ENCODE measurements at places on chromosomes 3 and 15.

DNA sequence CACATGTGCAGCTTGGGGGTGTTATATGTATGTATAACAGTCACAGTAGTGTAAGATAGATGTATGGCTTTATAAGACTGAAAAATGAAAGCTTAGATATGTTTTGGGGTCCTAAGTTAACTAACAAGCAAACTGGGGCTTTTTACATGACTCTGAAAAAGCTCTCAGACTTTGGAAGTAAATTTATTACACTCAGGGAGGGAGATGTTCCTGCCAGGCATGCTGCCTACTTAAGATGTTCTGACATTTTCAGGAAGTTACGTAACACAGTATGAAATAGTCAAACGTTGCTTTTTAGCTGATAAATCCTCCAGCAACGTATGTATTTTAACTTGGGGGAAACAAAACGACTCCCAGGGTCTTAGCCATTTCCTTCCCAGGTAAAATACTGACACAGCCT lies 1.7 kb upstream of the IFT57 start:
- no peak for DNase-seq

DNA sequence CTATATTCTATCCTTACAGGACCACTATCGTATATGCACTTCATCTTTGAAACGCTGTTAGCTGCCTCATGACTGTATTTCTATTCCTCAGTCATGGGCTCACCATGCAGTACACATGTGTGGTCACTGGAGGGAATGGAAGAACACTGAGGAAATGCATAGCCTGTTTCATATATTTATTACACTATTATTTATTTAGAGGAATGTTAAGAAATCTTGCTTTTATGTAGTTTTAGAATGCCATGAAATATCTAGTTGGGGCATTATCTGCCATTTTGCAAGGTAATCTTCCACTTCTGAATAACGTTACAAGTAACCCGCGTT lies 155.7 kb downstream of the IGF1R start:
- DNase-seq = no peak

DNA sequence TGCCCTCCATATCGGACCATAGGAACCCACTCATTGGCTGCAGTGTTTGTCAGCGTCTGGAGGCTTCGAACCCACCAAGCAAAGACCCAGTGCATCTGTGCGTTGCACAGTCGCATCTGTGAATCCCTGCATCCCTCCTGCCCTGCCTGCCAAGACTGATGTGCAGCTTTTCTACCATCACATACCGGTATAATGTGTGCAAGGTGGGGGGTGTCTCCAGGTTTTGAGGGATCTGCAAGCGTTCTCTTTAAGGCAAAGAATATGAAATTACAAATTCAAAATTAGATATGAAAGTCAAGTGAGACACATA lies 288 bp upstream of the NME9 start:
- DNase-seq = no peak

GRCh38 chr3:16490062-16490619 lies 23.4 kb downstream of the RFTN1 start:
- DNase-seq = no peak

- DNase-seq = no peak
Observed at GRCh38 chr3:31278532-31278931, 254.2 kb upstream of the STT3B start.

GRCh38 chr3:61807865-61808276 lies 246.5 kb downstream of the PTPRG start:
- no peak for DNase-seq

- no peak for DNase-seq
Observed at GRCh38 chr3:186194451-186194811, 85.5 kb upstream of the ETV5 start.

- no peak for DNase-seq
Observed at GRCh38 chr3:71779674-71780377, 5.1 kb downstream of the PROK2 start.

DNA sequence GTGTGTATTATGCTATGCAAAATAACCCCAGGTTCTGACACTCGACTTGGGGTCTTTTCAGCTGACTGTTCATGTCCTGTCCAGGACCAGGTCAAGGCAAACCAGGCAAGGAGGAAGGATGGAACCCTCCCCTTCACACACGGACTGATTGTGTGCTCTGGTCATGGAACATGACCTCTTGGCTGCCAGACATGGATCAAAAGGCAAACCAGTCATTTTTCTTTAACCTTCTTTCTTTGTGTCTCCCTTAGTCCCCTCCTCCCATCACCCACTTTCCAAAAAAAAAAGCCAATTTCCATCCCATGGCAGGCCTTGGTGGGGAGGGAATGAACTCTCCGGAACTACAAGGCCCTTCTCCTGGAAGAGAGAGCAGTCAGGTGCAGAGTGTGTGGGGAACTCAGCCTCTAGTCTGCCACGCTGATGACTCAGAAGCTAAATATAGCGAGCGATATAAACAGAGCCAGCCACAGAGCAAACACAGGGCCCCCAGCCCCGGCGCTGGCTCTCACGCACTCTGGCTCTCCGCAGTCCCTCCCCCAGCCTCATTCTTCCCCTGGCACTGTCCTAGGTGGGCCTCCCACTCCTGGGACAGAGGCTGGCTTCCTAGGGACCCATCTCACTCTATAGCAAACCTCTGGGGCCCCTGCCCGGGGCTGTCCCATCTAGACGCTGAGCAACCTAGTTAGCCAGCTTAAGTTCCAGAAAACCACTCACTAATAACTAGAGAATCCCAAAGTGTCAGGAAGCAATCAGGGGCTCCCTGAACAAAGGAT lies 10.0 kb downstream of the BMF start:
- DNase-seq = peak; percentile 89

- no peak for DNase-seq
Observed at GRCh38 chr3:8506571-8507061, 5.0 kb downstream of the LMCD1 start.

DNA sequence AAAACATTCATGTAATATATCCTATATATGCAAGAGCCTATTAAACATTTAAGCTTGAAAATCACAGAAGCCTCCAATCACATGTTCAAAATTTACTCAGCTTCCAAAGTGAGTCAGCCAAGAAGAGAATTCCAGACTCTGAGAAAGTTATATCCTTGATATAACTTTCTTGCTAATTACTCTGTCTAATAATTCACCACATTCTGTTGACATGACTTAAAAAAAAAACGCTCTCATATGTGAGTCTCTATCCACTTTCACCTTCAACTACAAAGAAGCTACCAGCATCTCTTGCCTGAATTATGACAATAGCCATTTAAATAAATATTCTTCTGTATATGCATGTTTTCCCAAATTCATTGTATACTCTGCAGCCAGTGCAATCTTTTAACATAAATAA lies 1116.3 kb upstream of the CADM2 start:
- no peak for DNase-seq

DNA sequence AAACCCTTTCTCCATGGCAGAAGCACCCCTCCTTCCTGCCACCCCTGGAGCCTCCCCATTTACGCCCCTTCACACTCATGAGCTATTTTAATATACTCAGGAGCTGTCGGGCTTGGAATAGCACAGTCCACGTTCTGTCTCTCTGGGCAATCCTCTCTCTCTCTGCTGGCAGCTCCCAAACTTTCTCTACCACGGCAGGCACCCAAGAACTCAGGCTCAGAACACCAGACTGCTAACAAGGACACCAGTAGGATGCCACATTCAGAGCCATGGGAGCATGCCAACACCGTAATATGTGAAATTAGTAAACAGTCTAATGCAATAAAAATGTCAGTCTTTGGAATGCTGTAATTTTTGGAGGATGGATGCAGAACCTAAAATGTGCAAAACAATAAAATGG lies 19.3 kb downstream of the TNFAIP8L3 start:
- DNase-seq = no peak

DNA sequence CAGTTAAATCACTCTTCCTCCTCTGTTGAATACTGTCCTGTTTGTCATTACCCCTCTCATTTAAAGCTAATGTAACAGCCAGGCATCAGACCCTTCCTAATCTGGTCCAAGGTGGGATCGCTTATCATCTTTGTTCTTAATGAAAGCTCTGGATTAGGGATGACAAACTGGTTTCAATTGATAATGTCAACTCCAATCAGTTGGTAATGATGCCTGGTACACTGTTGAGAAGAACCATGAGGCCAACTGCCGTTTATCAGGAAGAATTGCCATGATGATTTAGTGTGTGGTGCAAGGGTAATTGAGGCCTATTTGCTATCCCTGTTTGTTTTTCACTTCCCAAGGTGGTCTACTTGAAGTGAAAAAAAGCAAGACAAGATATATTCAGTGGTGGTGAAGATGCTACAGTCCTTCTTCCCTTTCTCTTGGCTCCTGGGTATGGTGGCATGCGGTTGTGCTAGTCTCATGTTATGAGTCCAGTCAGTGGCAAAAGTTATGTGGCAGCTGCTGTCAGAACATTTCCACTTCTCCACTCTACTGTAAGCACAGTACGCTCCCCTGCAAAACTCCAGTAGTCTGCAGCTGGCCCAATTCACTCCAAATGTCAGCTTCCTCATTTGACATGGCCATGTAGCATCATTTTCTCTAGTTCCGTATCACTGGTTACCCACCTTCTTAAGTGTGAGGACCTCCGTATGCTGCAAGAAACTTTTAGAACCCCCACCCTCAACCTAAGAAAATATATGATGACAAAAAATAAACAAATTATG lies 72.5 kb downstream of the MORC1 start:
- DNase-seq = no peak

DNA sequence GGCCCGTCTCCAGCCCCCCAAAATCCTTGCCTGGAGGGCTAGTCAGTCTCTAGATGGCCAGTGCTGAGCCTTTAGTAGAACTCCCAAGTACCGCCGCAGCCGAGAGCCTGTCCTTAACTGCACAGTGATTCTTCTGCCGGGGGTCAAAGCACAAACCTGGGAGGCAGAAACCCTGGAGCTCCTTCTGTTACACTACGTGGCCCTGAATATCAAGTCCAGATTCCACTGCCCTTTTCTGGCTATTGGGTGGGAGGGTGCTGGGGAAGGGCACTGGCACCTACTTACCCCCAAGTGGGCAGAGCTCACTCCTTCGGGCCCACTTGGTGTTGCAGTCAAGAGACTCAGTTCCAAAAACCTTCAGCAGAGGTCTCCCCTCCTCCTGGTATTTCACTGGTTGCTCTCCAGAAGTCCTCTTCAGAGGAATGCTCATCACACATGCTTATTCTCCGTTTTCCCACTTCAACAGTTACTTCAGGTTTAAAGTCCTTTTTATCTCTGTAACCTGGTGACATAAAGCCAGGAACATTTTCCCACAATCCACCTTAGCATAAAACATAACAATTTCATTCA lies 10.8 kb downstream of the PDHB start:
- DNase-seq = no peak

GRCh38 chr15:92803852-92804609 lies 96.1 kb upstream of the CHD2 start:
- DNase-seq = peak; percentile 29

- DNase-seq = no peak
Observed at GRCh38 chr15:99722406-99722805, 10.8 kb downstream of the LYSMD4 start.

- no peak for DNase-seq
Observed at GRCh38 chr3:168870892-168871291, 775.2 kb upstream of the GOLIM4 start.

- DNase-seq = no peak
Observed at GRCh38 chr3:170056710-170057454, 19.1 kb downstream of the GPR160 start.

- DNase-seq = no peak
Observed at GRCh38 chr3:117722856-117723255, 1013.3 kb downstream of the TUSC7 start.

- no peak for DNase-seq
Observed at GRCh38 chr15:64361259-64361658, 5.3 kb upstream of the CSNK1G1 start.

GRCh38 chr15:89837830-89838178 lies 23.2 kb upstream of the ANPEP start:
- DNase-seq = no peak

- DNase-seq = peak; percentile 27
Observed at GRCh38 chr3:69791106-69791505, 51.8 kb downstream of the MITF start.

DNA sequence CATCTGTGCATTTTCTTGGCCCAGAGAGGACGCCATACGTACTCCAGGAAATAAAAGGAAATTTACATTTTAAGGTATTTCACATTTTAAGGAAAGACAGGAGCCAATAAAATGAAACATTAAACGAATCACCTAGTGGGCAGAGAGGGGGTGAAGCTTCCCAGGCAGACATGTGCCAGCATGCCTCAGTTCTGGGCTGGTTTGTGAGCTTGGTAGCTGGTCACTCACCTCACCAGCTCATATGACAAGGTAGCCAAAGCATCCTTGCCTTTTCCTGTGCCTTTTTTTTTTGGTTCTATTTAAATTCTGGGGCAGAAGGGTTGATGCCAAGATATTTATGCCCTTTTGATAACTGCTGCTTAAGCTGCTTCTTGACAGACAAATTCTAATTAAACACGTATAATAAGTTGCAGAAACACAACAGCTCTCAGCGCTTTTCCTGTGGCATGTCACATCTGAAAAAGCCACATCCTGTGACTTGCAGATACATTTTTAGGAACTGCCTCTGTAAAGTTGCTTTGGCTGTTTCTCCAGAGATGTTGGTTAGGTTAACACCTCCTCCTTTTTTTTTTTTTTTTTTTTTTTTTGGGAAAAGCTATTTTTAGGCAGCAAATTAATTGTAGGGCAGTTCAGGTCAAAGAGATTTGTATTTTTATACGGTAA lies 218.6 kb downstream of the PDCD6IP start:
- no peak for DNase-seq

DNA sequence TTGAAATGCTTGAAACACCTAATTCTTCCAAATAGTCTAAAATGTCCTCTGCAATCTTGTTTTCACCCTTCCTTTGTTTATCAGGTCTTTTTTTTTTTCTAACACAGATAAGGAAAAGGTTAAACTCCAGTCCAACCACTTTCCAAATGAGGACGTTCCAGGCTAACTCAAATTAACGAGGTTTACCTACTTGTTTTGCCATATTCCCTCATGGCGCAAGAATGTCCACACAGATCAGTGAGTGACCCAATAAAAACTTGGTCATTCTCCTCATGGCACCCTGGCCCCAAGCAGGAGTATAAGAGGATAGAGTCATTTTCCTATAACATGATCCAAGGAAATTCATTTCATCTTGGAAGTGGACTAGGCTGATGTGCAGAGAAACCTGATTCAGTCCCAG lies 6.6 kb upstream of the LIPC start:
- DNase-seq = no peak

DNA sequence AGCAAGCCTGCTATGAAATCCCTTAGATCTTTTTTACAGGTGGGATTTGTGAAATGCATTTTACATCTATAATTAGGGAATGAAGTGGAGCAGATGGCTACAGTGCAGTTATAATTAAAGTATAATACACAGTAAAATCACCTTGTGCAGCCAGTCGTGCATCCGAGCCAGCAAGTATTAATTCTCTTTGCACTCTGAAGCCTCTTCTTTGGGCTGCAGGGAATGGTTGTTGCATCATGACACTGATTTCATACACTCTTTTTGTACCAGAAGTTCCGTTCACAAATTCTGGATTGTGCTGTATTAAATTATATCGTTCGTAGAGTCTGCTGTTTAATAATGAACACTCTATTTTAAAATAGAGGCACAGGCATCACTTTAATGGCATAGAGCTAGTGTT lies 28.7 kb upstream of the TP63 start:
- no peak for DNase-seq

Data from right hindlimb (tissue), 1 donor.